ENCODE measurements at places on chromosomes 13 and 19.

GRCh38 chr19:54430306-54431254, 15.3 kb downstream of the TTYH1 start:
- DNase-seq, result peak; percentile 68

DNA sequence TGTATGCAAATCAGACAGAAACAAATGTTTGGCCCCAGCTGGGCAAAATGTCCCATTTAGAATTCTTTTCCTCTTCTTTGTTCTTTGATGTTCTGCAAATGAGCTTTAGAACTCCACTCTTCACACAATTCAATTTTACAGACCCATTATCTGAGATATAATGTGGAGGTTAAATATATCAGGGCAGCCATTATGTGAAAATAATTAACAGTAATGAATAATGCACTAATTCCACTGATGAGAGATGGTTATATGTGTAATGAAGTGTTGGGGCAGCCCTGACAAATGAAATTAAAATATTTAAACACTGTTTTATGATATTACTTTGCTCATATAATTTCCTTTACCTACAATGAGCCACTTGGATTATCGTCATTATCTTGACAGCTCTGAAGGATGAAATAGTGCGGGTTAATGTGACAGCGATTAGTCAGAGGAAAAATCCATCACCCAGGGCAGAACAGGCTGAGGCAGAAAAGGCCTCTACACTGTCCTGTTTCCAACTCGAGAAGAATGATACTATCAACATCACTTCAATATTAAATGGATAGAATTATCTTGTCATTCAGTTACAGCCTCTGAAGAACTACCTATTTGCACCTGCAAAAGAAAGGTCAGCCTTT, 321.1 kb downstream of the RBM26 start:
- DNase-seq, result no peak

DNA sequence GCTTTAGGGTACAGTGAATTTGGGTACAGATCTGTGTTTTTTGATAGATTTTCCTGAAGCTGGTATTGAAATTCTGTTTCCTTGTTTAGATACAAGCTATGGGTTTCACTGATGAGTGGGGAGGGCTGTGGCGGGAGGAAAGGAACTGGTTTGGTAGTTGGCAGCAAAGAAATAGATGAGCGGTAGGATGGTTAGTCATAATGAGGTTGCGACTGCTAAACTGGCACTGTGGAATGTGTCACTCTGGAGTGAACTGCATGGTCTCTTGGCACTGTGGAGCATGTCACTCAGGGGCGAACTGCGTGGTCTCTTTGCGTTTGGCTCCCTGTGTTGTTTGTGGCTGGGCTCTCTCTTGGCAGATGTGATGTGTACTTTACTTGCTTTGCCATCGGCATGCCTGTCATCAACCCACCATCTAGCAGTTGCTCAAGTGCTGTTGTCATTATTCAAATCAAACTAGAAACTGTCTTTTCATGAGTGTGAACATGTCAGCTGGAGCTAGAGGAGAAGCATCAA, 82.1 kb downstream of the ATP8A2 start:
- DNase-seq, result no peak

DNA sequence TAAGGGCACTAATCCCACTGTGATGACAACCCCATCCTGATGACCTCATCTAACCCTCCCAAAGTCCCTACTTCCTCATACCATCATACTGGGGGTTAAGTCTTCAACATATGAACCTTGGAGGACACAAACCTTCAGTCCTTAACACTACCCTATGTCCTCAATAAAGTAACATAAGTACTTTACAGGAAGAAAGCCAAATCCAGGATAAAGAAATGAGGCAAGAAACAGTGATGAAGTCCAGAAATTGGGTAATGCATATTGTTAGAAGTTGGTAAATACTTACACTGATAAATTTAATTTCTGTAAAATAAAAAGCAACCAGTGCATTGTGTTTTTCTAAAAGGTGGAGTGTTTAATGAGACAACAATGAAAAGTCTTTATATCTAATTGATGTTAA, 284.8 kb upstream of the SOX21 start:
- peak; percentile 22 for DNase-seq

GRCh38 chr19:38194061-38194701, 29.8 kb downstream of the DPF1 start:
- no peak for DNase-seq

GRCh38 chr19:12885749-12886650, 1.0 kb downstream of the KLF1 start:
- DNase-seq, result no peak

DNA sequence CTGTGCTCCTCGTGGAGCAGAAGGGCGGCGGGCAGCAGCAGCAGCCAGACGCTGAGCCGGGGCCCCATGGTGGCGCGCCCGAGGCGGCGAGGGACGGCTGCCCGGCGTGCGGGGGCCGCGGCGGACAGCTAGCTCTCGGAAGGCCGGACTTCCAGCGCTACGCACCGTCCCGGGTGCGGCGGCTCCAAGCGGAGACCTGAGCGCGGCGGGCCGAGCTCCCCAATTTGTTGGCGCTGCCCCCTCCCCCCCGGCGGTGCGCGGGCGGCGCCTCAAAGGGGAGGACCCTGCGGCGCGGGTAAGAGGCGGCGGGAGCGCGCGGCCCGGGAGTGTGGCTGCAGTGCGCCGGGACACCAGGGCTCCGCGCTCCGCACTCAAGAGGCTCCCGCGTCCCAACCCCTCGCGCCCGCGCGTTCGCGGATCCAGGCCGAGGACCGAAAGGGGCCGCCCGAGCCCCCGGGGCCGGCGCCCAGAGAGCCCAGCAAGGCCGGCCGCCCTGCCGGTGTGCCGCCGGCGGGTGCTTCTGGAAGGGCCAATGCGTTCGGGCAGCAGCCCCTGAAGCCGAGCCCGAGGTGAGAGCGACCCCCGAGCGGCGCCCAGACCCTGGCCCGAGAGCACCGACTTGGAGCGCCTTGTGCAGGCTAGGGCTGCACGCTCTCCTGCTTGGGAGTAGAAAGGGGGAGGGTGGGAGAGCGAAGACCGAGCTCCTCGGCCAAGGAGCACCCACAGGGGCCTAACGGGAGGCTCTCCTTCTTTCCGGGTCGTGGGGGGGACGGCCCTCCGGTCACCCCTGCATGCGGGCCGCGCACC, at the start of the genes COL4A1 and COL4A2:
TSS of gene COL4A1 (minus strand) at position 198 of the 807 bp plus-strand sequence. CDS start at position 68, 130 bp downstream.
TSS of gene COL4A2 (plus strand) at position 325 of the 807 bp plus-strand sequence. CDS start 620 bp downstream, outside the sequence.
- DNase-seq, result peak; percentile 88
